ENCODE measurements at places on chromosomes 2 and 18.

- DNase-seq: no peak
Observed at GRCh38 chr18:34281290-34281689, 56.6 kb upstream of the NOL4 start.

- DNase-seq: no peak
Observed at GRCh38 chr2:30268296-30268871, 37.0 kb downstream of the LBH start.

DNA sequence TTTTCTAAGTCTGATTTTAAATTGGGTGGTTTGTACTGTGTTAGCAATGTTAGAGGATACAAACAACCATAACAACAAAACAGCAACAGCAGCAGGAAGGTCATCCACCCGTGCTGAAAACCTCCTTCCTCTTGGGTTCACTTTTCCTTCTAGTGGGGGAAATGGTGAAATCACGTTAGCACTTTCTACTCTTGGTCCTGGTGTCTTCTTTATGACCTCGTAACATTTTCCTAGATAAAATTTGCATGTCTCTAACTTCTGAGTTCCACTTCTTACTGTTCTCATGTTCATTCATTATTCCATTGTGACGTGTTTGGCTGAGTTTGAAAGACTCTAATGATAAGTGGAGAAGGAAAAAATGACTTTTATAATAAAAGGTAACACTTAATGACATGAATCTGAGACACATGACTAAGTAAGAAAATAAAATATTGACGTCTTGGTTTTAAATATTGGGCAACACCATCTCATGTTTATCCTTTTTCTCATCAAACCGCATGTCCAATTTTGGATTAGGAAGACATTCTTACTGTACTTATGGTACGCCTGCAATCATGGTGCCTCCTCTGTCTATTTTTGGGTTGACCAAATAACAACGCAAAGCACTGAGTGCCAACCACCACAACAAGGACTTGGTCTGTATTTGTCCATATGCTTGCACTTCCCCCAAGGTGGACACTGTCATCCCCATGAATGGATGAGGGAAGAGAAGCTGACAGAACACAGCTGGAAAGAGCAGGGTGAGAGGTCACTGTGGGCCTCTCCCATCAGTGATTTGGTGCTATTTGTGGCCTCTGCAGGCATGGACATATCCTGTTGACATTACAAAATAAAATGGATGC lies 25.7 kb upstream of the IL1R1 start:
- no peak for DNase-seq

- DNase-seq: no peak
Observed at GRCh38 chr2:128809259-128809636, 490.6 kb upstream of the HS6ST1 start.

GRCh38 chr18:23662309-23663263 lies at the start of gene ANKRD29:
TSS of gene ANKRD29 (minus strand) at chr18:23662911. CDS start at chr18:23662730, 181 bp downstream.
- DNase-seq: no peak

Data from cerebellar nuclear complex (tissue), 1 donor.